ENCODE measurements at places on chromosomes 12 and 14.

DNA sequence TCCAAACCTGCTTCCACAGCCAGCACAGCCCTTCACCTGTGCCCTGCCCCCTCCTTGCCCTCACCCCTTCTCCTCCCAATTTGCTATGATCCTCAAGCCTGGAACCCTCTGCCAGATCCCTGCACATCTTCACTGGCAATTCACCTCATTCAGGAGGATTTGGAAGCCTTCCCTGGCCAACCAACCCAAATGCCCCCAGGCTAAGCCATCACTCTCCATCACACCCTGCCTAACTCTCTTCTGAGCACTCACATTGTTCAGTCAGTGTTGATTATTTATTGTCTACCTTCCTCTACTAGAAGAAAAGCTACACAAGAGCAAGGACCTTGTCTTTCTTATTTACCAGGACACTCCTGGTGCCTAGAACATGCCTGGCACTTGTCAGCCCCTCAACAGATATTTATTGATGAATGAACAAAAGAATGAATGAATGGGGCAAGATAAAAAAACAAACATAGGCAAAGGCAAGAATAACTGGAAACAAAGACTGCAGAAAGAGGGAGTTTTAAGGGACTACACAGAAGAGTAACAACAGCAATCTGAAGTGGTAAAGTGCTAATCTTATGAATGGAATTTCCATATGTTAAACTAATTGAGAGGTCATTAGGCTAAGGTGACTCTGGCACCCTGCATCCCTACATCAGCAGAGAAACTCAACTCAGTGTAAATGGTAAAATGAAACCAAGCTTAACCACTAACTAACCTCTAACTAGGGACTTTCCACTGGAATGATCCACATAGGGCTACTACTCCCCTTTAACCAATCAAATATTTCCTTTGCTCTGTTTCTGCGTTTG is 33.4 kb downstream of the TMTC1 start:
- DNase-seq, result no peak

DNA sequence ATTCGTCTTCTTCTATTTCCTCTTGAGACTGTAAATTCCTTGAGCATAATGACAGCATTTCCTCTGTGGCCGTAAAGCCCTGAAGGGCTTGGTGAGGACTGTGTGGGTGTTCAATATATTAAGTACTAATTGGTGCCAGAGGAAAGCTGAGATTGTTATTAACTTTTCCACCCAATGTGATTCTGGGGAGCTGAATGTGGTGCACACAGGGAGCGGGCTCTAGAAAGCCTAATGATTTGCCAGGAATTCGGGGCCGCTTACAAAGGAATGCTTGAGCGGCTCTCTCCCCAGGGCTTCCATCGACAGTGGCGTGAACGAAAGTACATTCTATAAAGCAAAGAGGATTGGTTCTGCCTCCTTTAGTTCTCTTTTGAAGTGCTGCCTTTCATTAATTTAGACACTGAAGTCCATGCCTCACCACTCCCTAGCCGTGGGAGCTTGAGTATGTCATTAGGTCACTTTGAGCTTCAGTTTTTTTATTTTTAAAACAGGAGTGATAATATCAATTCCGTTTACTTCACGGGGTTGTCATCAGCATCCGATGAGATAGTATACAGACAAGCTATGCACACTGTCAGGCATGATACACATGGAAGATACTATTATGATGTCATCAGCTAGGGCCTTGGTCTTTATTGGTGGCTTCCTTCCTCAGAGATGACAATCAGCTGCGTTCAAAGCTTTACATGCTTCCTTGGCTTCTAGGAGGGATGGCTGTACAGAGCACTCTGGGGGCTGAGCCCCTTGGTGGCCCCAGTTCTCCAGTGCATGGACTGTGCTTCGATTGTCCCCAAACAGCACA is 11.0 kb upstream of the GSG1 start:
- no peak for DNase-seq

- DNase-seq, result no peak
Measured at GRCh38 chr14:88935083-88935482, 110.6 kb downstream of the TTC8 start.

GRCh38 chr12:72610342-72610741 is 338.2 kb downstream of the TRHDE start:
- DNase-seq, result no peak

DNA sequence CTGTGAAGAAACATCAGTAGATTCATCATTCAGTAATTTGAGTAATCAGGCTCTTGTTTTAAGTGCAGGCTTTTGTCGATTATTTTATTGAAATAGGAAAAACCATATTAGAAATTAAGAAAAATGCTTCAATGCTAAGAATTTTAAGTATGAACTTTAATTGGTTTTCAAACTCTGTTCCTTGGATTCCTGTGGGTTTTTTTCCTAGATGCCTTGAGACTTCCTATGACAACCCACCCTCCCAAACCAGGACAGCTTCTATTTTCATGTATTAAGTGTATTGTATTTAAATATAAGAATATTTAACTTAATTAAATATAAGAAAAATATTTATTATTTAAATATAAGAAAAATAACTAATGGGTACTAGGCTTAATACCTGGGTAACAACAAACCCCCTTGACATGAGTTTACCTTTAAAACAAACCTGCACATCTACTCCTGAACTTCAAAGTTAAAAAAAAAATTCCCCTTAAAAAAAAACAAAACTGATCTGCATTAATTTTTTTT is 3.0 kb downstream of the ARHGAP5 start:
- no peak for DNase-seq

- no peak for DNase-seq
Measured at GRCh38 chr12:109488051-109488665, 10.7 kb downstream of the UBE3B start.

DNA sequence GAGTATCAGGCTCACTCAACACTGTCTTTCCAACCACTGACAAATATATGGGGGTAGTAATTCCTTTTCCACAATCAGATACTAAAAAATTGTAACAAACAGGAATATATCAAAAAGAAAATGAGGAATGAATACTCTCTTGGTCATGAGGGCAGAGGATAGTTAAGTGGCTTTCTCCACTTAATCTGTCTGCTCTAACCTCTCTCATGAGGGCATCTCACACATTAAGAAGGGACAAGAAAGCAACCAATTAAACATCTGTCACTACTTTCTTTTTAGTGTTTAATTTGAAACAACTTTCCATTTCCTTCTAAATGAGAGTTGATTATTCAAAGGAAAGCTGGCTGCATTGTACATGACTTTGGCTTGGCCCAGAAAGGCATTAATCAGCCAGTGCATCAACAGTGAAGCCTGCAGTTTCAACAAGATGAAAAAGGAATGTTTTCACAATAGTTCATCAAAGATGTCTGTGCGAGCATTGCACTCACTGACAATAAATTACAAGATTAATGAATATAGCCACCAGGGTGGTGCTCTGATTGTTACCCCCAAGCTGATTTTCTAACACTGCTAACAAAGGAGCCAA is 142.0 kb downstream of the SEC23A start:
- DNase-seq, result no peak

DNA sequence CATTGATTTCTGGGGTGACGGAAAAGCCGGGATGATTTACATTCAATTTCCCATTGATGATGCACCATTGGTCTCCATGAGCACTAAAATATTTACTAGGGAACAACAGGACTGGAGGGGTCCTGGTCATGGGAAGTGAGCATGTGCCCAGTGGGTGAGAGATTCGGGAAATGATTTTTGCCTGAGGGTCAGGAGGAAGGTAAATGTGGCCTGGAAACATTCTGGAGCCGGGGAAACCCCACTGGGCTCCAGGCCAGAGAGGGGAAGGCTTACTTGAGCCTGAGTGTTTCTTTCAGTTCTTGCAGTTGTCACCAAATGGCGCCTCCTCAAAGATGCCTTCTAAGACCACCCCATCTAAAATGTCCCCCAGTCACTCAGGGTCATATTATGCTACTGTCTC is 532.3 kb upstream of the TBX3 start:
- DNase-seq, result no peak

DNA sequence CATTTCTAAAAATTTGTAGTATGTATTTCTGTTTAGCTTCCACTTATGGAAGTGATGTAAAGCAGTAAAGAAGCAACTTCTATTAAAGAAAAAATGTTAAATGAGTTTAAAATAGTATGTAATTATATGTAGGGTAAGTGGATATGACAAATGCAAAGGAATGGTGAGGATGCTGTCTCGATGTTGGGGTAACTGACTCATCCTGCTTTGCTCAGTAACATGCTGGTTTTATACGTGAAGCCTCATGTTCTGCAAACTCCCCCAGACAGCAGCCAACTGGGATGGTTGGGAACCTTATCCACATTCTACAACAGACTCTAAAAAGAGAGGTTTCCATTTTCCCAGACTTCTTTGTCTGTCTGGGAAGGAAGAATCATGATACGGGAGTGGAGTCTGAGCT is 1006.4 kb upstream of the TMEM132C start:
- no peak for DNase-seq

DNA sequence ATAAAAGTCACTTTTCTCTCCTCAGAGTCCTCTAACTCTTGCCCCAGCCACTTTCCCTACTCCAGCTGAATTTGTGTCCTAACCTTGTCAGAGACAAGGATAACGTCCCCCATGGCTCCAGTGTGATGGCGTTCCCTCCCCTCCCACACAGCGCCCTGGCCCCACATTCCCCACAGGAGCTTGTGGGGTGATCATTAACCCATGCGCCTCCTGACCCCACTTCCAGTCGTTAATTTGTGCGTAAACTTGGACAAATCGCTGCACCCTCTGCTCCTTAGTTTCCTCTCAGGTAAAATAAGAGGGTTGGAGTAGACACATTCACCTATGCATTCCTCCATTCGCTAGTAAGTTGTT is 22.9 kb upstream of the BCDIN3D start:
- no peak for DNase-seq

DNA sequence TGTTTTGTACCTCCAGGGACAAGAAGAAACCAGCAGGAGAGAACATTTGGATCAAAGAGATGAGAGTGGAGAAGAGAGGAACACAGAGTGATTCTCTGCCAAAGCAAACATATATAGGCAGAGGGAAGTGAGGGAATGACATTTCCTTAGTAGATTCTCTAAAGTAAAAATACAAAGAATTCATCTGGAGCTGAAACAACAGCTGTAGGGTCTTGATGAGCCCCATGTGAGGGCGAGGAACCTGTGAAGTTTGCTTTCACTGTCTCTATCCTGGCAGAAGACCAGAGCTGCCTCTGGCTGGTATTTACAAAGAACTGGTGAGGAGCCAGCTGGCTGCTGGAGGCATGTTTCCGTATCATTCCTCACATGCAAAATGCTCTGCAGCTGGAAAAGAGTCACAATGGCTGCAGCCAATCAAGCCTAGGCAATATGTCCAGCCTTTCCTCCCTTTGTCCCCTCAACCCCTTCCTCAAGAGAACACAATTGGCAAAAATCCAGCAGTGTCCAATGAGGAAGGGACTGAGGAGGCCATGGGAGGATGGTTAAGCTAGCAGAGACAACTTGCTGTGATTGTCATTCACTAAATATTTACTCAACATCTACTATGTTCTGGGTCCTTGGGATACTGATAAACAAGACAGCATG is 122.5 kb downstream of the PHLDA1 start:
- DNase-seq, result no peak

DNA sequence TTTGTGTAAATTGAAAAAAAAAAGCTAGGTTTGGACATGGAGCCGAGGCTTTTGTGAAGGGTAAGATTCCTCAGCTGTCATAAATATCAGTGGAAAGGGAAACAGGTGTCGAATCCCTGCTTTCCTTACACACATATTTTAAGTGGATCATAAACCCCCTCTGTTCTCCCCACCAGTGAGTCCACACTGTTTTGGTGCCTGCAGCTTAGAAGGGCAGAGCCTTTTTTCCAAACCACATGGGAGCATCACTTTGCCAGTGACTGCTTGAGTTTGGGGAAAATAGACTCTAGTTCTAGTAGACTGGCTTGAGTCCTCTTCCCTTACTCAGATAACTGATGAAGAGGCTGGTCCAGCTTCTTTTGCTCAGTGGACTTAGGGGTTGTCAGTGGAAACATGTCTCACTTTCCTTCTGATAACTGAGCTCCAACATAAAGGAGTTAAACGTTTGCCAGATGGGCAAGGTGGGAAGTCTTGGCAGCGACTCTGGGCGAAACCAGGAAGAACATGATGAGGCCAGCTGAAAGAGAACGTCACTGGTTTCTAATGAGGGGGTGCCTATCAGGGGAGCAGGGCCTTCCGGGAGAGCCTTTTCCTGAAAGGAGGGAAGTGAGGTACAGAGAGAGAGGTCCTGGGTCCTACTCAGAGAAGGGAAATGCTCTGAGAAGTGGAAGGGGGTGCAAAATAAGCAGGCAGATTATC is 168.1 kb upstream of the PARP11 start:
- DNase-seq, result no peak

DNA sequence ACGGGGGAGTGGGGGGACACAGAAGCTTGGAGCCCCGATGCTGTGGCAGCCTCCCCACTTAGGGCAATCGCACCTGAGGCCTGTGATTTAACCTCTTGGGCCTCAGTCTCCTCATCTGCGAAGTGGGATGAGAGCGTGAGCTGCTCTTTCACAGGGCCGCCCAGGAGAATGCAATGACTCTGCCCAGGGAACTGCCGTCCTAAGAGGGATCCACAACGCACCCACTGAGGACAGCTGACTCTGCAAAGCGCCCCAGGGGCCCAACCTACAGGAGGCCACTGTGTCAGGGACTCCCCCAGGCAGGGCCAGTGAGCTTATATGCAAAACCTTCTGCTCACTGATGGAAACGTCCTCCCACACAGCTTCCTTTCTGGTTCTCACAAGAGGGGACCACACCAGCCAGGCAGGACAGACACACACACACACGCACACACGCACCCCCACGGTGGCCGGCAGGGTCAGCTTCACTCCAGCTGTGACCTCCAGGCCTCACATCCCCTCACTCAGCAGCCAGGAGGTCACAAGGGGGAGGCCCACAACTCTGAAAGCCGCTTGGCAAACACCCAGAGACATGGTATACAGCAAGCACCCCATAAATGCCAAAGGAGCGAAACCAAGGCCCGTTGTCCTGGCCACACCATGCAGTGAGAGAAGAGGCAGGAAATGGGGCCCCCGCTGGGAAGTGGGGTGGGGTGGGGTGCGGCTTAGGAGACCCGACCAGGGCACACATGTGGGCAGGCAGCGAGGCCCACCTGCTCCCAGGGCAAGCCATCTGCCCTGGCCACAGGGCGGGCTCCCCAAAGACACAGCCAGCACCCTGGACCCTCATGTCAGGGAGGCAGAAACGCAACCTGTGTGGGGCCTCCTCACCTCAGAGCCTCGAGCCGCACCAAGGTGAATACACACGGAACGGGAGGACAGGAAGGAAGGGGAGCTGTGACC is 73.3 kb downstream of the NCOR2 start:
- DNase-seq, result peak; percentile 57

GRCh38 chr12:81843599-81843998 is 84.4 kb upstream of the PPFIA2 start:
- DNase-seq, result no peak

- DNase-seq, result no peak
Measured at GRCh38 chr12:70267550-70267949, 24.3 kb downstream of the CNOT2 start.

GRCh38 chr12:30517320-30517719 is 178.3 kb downstream of the IPO8 start:
- DNase-seq, result no peak

DNA sequence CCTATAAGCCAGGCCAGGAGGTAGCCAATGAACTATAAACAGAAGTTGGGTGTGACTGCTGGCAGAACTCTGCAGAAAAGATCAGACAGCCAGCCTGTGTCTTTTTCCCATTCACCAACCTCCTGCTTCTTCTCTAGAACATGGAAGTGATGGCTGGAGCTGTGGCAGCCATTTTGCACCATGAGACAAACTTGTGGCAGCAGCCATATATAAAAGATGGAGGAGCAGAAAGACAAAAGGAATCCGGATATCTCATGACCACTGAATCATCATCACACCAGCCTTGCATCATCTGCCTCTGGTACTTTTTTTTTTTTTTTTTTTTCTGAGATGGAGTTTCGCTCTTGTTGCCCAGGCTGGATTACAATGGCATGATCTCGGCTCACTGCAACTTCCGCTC is 8.7 kb downstream of the BEGAIN start:
- DNase-seq, result no peak

Measured in stimulated activated CD4-positive, alpha-beta T cell treated with anti-CD3 and anti-CD28 coated beads, TNF-alpha, amount 100 ng/mL, for 48 hours (primary cell).